Astrocyte (in vitro differentiated cells and primary cell): ENCODE measurements at places on chromosomes 4 and X. TPM values are rescaled to one million over a fixed set of nuclear protein-coding genes. Genes with fewer than 3 reads are reported as not detected.
A peak's percentile ranks its signal among the peaks of the same experiment; 100 is the strongest.

- no peak for DNase-seq
Observed at GRCh38 chrX:15497865-15498264, 2.7 kb upstream of the BMX start.

DNA sequence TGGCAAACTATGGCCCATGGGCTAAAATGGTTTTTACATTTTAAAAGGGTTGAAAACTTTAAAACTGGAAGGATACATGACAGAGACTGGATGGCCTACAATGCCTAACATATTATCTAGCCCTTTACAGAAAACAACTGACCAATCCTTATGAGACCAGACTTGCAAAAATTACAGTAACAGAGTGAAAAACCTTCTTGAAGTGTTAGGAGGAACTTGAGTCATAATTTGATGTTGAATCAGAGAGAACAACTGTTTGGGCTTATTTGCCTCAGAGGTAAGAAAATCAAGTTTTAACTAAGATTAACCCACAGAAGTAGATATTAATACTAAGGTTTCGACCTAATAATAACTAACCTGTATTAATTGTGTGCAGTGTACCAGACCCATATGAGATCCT, 12.4 kb upstream of the NAP1L5 start:
- DNase-seq, result no peak

DNA sequence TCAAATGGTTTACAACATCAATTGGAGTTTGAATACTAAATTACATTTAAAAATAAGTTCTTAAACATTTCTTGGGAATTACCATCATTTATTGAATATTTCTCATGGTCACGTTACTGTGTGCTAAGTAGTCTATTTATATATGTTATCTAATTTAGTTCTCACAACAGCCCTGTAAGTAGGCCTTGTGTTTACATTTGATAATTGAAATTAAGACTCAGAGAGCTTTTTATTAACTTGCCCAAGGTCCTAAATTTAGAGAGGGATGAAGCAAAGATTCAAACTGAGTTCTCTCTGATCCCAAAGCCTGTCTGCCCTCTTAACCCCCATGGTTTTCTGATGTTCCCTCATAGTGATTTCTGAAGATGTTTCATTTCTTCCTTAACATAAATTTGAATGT, 103.7 kb downstream of the CEP135 start:
- DNase-seq, result no peak

DNA sequence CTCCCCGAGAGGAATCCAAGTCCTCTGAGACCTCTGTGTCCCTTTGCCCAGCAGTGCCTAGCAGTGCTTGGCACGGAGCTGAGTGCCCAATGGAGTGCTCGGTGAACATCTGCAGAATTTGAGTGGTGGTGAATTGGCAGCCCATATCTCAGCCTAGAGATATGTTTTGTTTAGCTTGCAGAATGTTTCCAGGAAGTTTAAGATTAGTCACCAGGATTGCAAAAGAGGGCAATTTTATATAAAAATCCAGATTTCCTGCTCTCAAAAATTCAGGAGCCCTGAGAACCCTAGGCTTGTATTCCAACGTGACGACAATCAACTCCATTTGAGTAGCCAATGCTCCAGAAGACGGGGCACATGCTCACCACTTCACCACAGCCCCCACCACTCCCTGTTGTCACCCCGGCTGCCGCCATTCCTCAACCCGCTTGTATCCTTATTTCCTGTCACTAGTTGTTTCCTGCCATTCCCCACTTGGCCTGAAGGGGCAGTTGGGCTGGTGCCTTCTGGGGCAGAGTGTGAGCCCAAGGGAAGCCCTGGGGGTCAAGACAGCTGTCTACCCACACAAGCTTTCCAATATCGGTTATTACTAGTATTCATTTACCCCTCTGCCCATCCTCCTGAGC, 116.9 kb downstream of the EFNB1 start:
- peak; percentile 48 for DNase-seq

DNA sequence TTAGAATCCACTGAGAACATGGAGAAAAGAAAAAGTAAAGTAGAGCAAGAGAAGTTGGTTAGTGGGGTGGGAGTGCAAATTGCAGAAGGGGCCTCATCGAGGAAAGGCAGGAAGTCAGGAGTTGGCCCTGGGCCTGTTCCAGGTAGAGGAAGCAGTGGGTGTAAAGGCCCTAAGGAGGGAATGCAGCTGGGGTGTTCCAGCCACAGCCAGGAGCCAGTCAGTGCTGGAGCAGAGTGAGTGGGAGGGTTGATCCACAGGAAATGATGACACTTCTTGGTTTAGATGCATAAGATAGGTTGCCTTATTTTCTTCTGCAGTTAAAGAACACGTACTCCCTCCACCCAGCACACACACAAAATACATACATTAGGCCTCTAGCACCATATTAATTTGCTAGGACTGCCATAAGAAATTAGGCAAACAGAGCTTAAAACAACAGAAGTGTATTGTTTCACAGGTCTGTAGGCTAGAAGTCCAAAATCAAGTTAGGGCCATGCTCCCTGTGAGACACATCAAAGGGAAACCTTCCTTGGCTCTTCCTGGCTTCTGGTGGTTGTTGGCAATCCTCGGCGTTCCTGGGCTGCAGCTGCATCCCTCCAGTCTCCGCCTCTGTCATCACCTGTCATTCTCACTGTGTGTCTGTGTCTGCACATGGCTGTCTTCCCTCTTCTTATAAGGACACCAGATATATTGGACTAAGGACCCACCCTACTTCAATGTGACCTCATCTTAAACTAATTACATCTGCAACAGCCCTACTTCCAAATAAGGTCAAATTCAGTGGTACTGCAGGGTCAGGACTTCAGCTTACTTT, 205.9 kb downstream of the AASDH start:
- peak; percentile 31 for DNase-seq

DNA sequence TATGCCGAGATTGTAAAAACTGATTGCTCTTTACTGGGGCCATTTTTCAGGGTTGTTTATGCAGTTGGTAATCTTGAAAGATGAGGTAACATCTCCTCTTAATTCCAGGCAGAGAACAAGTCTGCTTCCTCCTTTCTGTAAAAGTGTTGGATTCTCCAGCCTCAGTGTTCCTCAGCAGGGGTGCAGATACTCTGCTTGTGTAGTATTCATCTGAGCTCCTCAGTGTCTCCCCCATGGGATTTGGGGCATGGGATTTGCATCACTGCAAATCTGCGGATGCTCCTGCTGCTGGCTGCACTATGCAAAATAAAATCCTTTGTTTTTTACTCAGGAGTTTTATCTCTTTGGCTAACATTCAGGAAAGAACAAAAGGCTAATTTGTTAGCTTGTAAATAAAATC, 104.9 kb upstream of the ATP8A1 start:
- DNase-seq, result no peak

GRCh38 chr4:187232796-187233195, 509.1 kb upstream of the FAT1 start:
- no peak for DNase-seq

GRCh38 chr4:188714501-188714900, 575.3 kb downstream of the TRIML1 start:
- no peak for DNase-seq

DNA sequence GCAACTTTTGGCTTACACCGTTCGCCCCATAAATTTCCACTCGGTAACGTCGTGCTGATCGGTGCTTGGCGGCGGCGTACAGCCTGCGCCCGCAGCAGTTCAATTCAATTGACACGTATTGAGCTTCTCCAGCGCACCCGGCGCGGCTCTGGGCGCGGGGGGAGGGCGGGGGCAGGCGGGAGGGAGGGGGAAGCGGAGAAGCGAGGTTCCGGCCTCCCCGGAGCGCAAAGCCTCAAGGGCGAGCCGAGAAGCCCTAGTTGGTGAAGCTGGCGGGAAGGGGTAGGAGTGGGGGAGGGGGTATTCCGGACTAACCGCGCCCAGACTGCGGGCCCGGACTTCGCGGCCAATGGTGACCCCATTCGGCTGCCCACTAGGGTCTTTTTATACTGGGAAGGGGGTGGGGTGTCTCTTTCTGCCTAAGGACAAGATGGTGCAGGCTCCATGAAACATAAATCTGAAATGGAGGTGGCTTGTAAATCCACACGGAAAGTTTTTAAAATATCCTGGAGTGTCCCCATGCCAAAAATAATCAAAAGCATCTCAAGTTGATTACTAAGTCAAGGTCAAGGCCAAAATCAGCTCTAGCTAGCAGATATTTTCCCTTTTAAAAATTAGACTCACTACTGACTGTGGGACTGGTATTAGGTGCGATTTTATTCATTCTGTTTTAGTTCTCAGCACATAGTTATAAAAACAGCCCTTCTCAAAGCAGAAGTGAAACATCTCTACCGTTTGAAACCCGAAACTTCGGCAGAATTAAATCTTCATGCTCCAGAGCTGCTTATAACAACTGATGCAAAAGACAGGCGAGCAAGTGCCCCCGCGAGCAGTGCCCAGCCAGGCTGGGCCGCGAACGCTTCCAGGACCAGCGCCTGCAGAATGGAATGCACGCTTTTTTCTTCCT, 1.5 kb upstream of the BCOR start:
- no peak for DNase-seq

DNA sequence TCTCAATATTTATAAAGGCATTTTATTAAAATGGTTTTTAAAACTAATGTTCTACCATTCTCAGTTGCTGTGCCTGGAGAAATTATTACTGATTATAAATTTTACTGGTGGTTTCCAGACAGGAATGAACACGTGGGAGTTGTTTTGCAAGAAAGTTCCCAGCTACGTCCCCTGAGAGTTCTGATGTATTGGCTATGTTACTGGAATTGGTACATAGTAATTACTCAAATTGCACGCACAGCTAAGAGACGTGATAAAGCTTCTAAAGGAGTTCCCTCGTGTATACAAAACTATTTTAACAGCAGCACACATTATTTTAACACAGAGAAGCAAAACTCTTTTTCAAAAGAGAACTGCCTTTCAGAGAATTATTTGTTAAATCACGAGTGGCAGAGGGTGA, 292.2 kb downstream of the NLGN4X start:
- peak; percentile 56 for DNase-seq

The ESX1 gene
- total RNA-seq, result 0.48 and 0.84 TPM in 2 replicates

The VSIG1 gene
- not detected in 2 replicates for total RNA-seq

The KCNE5 gene
- 0.46 and 1.3 TPM in 2 replicates for total RNA-seq

The DDX53 gene
- total RNA-seq, result not detected in 2 replicates

The AKAP14 gene
- not detected in 2 replicates for total RNA-seq
